Cortex of kidney (tissue), 1 donor: ENCODE measurements at places on chromosomes 3 and 15.

DNA sequence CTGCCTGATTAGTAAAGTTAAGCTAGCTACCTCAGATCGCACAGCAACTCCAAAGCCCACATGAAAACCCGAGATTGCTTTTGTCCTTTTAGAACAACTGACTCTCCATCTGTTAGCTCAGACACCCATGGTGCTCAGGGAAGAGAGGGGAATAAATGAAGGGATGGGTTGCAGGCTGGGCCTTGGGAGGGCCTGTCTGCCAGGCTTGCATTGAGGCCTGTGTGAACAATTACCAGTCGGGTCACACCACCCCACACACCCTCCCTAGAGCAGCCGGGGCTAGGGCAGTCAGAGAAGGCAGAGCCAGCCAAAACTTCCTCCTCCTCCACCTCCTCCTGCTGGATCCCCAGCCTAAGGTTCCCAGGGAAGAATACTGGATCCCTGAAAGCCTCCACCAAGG is 8.8 kb upstream of the PRKAR2A start:
- no peak for DNase-seq

DNA sequence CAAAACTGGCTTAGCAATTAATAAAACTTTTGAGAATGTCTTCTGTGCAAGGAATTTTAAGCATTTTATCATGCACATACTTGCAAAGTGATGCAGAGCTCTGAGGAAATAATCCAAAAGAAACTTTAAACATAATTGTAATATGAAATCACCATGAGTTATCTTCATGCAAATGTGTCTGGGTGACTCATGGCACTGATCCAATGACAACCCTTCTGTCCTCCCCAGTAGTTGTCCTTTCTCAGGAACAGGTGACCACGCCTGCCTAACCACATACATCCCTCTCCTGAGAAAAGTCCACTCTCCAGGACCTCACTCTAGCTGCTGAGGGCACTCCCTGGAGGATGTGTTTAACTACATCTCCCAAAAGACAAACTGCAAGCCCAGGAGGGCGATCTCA is 530.6 kb upstream of the IL12A start:
- no peak for DNase-seq

DNA sequence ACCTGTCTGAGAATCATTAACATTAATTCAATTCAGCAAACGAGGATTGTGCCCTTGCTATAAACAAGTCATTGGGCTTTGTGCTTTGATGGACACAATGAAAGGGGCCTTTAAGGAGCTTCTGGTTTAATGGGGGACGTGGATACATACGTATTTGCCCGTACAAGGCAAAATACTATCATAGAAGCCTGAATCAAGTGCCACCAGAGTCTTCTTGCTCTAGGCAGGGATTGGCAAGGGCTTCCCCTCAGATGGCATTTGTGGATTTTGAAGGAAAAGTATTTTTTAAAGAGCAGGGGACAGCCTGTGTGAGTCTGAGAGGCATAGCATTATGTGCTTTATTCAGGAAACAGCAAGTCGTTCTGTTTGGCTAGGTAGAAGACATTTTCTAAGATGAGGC is 83.7 kb upstream of the NEDD4 start:
- DNase-seq, result no peak

DNA sequence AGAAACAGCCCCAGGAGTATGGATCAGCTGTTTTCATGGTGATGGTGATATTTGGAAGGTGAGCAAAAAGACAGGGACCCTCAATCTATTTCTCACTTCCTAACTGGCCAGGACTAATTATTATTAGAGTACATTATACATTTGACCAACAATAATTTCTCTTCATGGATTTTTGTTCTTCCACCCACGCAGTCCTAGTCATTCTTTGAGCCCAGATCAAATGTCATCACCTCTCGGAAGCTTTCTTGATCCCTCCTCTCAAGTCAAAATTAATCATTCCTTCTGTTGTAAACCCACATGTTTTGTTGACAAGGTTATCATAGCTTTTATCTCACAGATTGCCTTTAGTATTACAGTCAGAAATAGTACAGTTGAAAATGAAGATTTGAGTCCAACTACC is 29.2 kb upstream of the PRICKLE2 start:
- no peak for DNase-seq

GRCh38 chr3:10703875-10704274 is 112.2 kb upstream of the SLC6A11 start:
- DNase-seq, result no peak

- no peak for DNase-seq
Measured at GRCh38 chr3:11145888-11146287, 8.4 kb upstream of the HRH1 start.

GRCh38 chr3:172808969-172809546 is 58.5 kb downstream of the ECT2 start:
- no peak for DNase-seq

GRCh38 chr3:81666502-81667121 is 94.8 kb downstream of the GBE1 start:
- DNase-seq, result no peak

GRCh38 chr3:195556390-195556789 is 13.3 kb upstream of the PPP1R2 start:
- DNase-seq, result no peak

DNA sequence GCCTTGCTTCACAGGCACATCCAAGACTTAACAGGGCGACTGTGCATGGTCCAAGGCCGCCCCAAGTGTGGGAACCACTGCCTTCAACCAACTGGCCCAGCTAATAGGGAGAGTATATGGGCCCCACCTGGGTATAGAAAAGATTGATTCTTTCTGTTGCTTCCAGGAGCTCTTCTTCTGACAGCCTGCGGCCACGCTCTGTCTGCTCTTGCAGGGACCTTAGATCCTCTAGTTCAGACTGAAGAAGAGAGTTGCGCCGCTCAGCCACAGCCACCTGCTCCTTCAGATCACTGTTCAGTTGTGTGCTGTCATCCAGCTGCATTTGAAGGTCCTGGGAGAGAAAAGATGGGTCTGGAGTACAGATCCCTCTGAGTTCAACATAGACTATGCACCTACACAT is 102.2 kb downstream of the HHLA2 start:
- no peak for DNase-seq

- no peak for DNase-seq
Measured at GRCh38 chr3:159732172-159733111, 256.2 kb upstream of the IL12A start.

DNA sequence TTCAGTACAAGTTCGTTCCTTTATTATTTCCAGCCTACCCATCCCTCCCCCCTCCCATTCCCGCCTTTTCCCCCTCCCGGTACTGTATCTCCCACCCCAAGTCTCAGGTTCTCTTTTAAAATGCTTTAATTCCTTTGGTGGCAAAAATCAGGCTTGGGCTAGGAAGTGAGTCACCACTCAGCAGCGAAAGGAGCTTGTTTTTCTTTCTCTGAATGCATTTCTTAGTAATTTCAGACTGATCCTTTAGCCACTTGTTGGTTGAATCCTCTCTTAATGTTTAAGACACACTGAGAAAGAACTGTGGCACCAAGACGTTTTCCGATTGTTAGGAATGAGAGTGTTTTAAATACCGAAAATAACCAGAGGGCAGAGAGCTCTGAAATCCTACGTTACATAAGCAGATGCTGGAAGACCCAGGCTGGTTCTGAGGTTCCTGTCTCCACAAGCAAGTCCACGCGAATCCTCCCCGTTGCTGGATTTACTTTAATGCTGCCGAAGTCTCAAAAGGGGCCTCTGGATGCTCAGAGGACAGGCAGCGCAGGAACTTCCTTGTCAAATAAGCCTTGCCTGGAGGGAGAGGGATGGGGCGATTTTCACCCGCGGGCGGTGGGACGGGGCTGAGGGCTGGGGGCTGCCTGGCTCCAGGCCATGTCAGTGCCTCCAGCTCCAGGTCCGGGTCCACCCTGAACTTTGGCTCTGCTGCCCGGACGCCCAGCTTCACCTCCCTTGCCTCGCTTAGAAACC is 854 bp upstream of the COL8A1 start:
- no peak for DNase-seq

DNA sequence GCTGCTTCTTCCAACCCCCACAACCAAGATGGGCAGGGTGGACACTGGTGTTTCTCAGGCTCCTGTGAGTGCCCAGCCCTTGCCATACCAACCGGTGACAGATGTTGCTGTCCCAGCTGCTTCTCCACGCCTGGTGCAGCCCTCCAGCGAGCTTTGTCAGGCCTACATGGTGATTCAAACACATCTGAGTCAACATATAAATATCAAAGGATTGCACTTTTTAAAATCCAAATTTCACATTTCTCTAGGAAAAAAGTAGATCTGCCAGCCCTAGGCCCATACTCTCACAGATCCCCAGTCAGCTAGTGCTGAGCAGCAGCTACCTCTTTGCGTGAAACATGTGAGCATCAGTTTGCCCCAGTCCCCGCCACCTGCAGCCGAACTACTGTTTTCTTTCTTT is 52.7 kb downstream of the RPN1 start:
- DNase-seq, result no peak

DNA sequence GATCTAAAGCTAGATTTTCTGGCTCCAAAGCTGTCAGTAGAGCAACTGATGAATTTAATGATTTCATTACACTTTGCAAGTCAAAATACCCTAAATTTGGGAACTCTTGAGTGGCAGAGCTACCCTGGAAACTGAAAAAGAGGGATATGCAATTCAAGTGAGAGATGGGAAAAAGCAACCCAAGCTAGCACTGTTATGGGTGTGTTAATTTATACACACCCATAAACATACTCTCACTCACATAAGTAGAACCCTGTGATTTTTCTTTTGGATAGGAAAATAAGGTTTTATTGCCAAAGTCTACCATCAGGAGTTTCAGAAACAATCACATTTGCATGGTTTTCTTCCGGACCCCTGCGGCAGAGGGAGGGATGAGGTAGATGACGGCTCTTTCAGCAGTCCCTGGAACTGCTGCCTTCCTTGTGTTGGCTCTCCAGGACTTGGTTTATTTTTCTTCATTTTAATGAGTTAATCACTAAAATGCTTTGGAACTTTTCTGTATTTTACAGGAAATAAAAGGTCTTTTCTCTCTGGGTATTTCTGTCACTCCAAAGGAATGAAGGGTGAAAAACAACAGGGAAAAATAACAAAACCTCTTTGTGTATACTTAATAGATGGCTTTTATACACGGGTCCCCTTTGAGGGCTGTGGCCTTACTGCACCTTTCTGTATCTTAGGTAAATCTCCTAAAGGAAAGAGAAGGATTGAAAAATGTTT is 63.8 kb downstream of the TTC23 start:
- no peak for DNase-seq

DNA sequence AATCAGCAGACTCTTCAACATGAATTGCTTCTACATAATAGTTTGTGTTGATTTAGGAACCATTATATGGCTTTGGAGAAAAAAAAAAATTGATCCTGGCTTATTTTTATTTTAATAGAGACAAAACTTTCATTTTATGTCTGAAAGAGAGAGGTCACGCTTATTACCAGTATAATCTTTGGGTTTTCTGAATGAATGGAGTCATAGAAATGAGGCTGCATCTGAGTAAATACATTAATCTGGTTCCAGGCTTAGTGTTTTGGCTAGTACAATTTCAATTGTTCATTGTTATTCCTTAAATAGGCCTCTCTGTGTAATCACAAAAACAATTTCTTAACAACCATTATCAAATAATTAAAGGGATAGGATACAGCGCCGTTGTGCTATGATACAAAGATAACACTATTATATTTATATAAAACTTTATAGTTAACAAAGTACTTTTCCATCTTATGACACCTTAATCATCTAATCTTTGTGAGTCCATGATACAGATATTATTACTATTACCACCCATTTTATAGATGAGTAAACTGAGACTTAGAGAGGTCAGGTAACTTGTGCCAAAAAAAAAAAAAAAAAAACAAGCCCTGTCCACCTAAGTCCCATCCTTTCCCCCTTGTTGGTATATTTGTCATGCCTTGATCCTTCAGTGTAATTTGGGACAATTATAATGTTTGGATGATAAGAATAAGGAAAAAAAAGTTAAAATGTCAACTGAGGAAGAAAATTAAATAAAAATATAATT is 41.8 kb upstream of the GOLM2 start:
- no peak for DNase-seq

GRCh38 chr3:105518203-105518602 is 151.5 kb downstream of the ALCAM start:
- no peak for DNase-seq

- DNase-seq, result no peak
Measured at GRCh38 chr15:62569460-62570404, 404.6 kb upstream of the C2CD4B start.

DNA sequence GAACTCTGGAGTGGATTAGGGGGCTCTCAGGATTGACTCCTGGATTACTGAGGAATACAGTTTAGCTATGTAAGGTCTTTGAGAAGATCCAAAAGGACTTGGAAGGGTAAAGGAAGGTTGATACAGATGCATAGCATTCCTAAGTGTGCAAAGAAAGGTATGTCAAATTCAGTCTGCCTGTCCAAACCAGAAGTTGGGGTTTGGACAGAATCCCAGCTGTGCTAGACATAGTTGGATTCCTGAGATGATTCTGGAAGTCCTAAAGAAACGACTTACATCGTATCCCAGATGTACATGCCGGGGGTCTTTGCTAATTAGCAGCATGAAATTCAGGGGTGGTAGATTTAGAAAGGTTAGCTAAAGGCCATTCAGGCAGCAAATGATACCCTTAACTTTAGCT is 97.7 kb upstream of the TSPAN3 start:
- DNase-seq, result no peak

DNA sequence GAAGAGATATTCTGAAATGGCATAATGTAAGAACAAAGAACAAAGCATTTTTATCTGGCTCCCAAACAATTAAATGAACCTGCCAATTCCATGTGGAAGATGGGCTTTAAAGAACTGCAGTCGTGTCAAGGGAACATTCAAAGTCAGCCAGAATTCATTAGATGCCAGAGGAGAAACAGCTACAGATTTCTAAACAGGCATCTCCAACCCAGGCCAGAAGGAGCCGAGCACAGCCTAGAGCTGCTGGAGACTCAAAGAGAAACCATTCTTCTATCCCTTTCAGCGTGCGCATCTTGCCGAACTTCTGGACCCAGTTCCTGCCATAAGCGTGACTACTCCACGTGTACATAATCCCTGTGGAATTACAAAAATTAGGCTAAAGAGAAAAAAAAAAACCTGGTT is 60.4 kb downstream of the MB21D2 start:
- DNase-seq, result no peak

DNA sequence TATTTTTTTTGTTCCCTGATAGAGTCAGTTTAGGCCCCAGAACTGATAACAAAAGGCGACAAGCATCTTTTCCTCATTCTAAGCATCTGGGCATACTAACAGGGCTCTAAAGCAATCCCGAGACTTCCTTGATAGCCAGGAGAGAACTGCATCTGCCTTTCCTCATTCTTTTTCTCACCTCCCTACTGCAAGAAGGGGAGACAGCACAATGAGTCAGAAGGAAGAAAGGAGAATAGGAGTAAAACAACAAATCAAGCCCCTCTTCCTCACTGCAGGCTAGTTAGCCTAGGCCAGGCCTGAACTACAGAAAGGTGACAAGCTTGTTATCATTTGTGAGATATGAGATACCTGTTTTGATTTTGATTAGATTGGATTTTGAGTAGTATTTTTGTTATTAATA is 97.9 kb downstream of the NAALADL2 start:
- no peak for DNase-seq

DNA sequence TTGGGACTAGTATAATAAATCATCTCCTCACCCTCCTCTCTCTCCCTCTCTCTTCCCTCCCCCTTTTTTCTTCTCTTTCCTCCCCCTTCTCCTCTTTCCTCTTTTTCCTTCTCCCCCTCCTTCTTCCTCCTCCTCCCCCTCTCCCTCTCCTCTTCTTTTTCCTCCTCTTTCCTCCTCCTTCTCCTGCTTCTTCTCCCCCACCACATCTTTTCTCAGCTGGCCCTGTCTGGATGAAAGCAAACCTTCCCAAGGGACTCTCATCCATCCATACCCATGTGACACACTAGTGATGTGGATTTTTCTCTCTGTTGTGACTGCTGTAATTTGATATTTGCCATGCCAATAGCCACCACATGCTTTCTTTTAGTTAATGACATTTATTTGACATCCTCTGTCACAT is 127.2 kb downstream of the EBLN2 start:
- no peak for DNase-seq

GRCh38 chr15:92733934-92734521 is 78.5 kb upstream of the FAM174B start:
- no peak for DNase-seq
